ENCODE measurements at places on chromosomes 7 and 10.

DNA sequence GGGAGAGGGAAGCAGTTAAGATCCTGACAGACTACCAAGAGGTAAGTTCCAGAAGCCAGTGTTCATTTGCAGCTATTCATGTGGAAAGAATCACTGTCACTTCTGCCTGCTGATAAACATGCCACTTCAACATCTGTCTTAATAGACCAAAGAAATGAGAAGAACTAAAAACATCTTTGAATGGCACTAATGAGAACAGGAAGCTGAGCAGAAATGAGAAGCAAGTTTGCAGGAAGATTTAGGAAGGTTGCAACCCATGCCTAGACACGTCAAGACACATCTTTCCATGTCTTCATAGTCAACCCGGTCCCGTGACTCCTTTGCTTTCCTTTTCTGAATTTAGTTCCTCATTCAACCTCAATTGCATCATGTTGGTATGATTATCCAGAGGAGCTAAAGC lies 180.0 kb downstream of the PDE1C start:
- DNase-seq, result no peak

- DNase-seq, result no peak
These were observed 22.4 kb upstream of the GARS1 start for GRCh38 chr7:30572212-30572841.

GRCh38 chr7:33054261-33054964 lies 8.2 kb downstream of the NT5C3A start:
- no peak for DNase-seq

GRCh38 chr10:129419397-129419796 lies 47.6 kb upstream of the MGMT start:
- DNase-seq, result no peak

- DNase-seq, result no peak
These were observed 28.2 kb downstream of the MTERF1 start for GRCh38 chr7:91852263-91852741.

DNA sequence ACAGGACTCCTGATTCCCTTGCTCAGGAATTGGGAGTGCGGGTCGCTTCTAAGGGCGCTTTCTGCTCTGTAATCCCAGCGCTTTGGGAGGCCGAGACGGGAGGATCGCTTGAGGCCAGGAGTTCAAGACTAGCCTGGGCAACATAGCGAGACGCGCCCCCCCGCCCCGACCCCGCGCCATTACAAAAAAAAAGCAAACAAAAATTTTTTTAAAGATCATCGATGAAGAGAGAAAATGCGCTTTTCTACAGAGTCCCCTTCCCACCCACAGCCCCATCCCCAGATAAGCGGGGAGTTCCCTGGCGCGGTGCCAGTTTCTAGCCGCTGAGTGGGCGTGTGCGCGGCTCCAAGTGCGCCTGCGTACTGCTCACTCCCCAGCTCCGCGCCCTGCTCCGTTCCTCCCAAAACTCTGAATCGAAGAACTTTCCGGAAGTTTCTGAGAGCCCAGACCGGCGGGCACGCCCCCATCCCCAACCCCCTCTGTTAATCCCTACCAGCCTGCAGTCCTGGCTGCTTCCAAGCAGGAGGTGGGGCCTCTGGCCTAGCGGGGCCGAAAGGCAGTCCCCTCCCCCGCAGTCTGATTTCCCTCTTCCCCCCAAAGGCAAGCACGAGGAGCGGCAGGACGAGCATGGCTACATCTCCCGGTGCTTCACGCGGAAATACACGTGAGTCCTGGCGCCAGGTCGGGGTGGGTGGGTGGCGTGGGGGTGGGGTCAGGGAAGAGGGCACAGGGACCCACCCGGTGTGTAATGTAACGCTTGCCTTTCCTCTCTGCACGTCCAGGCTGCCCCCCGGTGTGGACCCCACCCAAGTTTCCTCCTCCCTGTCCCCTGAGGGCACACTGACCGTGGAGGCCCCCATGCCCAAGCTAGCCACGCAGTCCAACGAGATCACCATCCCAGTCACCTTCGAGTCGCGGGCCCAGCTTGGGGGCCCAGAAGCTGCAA lies 1.0 kb downstream of the HSPB1 start:
- DNase-seq, result no peak

DNA sequence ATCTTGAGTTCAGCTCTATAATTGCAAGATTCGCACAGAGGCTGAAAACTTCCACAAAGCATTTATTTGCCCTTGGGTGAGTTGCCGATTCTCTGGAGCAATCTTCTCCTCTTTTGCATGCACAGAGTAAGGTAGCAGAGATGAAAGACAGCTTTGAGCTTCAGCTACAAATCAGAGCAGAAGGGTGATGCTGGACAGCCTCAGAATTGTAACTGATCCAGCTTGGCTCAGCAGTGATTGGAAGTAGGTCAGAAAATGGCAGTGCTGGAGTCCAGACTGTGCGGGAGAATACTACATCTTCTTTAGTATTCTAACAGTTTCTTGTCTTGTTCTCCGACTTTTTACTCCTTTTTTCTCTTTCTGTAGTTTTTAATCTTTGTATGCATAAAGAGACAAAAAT lies 55.4 kb upstream of the CDC14C start:
- no peak for DNase-seq

DNA sequence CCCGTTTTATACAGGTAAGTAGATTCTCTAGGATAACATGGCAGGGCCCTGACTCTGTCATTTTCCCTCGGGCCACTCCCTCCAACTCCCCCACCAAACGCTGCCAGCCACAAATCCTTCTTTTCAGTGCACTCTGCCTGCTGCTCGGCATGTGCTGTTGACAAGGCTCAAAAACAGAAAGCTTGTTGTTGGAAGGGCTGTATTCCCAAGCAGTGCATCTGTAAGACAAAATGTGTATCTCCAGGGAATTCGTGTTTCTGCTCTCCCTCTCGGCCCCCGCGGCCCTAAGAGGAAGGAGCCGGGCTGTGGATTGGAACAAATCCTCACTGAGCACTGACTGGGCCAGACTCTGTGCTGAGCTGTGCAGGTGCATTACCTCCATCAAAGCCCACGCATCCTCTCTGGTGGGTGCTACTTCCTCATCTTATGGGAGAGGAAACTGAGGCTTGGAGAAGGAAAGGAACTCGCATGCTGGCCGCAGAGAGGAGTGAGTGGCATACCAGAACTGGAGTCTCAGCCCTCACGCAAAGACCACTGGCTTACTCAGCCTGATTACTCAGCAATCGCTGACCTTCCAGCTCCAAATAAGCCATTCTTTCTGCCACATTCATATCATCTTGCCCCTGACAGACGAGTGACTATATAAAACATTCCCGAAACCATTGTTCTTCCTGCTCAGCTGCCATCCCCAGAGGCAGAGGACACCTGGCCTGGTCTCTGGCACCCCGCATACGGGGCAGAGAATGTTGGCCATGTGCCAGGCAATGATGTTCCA lies 33.5 kb upstream of the ENO4 start:
- no peak for DNase-seq

GRCh38 chr7:153130052-153130451 lies 370.5 kb downstream of the ACTR3B start:
- DNase-seq, result no peak

DNA sequence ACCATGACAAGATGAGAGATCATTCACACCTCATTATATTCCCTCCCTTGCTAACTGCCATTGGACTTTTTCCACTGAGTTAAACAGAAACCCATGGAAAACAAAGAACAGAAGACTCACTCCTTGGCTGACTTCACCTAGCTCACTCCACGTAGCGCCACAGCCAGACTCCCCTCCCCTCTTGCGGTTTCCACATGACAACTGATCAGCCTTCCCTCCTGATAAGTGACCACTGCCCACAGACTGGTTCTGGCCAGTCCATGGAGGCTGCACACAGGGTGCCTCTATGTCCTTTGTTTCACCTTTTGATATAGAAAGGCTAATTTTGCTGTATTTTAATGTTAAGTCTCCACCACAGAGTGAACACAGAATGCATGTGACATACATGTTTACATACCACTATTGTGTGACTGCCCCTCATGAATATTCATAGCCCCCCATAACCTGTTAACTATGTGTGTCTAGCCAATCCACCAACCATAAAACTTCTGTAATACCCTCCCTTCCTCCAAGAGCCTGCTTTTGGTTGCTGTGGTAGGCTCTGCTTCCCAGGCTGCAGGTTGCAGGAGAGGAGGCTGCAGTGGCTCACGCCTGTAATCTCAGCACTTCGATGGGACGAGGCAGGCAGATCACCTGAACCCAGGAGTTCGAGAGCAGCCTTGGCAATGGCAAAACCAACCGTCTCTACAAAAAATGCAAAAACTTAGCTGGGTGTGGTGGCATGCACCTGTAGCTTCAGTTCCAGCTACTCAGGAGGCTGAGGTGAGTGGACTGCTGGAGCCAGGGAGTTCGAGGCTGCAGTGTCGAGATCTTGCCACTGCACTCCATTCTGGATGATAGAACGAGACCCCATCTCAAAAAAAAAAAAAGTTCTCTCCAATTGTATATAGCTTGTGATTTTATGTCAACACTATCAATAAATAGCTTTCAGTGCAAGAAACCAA lies 10.0 kb upstream of the IFIT5 start:
- DNase-seq, result no peak

GRCh38 chr7:130793855-130794618 lies 60.0 kb upstream of the KLF14 start:
- DNase-seq, result no peak

DNA sequence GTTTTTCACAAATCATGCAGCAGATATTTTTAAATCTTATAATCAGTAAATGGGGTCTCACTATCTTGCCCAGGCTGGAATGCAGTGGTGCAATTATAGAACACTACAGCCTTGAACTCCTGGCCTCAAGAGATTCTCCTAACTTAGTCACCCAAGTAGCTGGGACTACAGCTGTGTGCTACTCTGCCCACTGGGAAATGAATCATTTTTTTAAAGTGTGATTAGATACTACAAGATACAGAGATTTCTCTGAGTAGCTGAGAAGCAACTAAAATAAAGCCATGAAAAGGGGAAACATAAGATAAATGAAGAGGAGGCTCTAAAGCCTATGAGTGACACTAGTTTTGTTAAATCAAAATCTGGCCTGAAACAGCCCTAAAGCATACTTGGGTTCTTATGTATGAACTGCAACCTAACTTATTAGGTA lies 119.7 kb downstream of the JMJD1C start:
- no peak for DNase-seq

DNA sequence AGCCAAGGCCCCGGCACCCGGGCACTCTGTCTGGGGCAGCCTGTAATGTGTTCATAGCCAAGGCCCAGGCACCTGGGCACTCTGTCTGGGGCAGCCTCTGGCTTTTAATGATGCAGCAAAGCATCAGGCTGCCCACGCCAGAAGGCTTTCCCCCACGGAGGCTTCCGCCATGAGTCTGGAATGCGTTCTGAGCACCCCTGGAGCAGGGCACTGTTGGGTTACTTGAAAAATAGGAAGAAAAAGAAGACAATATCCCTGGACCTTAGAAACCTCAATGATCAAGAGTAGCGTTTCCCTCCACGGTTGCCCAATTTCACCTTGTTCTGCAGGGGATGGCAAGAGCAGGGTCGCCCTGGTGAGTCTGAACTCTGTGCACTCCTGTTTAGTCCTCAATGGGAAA lies 565.0 kb downstream of the PTPRN2 start:
- no peak for DNase-seq

DNA sequence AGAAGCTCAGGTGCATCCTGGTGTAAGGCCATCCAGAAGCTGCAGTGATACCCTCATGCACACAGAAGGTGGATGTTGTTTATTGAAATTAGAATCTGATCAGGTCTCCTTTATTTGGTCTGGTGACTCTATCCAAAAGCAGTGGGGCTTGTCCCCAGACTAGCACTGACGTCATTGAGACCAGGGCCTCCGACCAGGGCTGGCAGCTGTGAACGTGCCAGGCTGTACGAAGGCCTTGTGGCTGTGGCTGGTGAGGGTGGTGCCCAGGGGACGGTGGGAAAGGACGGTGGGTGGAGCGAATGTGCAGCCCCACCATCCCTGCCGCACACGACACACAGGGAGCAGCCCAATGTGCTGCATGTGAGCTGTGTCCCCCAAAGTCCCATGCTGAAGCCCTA lies 160.0 kb downstream of the ADARB2 start:
- DNase-seq, result no peak

DNA sequence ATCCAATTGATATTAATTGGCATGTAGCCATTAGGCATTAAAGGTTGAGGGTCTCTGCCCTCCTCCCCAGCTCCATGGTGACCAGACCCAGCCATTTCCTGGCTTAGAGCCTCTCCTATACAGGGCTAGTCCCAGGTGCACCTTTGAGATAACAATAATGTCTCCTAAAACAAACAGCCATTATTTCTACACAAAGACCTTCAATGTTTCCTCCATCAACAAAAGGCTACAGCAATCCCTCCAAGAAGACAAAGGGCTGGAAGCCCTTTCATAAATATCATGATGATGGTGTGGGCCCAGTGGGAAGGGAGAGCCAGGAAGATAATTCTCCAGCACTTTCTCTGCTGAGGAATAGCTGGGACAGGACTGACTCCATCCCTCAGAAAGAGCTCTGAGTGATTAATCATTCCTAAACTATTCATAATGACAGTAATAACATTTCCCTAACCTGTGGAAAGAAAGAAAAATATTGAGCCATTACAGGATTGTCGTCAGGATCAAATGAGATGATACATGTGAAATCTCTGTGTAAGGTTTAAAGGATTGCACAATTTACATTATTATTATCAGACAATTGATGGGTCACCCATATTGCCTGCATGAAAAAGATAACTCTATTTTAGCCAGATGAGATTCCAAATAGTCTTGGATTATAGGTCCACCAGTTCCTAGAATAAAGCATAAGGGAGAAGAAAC lies 10.2 kb downstream of the PKD2L1 start:
- DNase-seq, result no peak

GRCh38 chr10:114087255-114087654 lies 43.6 kb downstream of the ADRB1 start:
- DNase-seq, result no peak

GRCh38 chr7:134809616-134810015 lies 30.2 kb downstream of the CALD1 start:
- no peak for DNase-seq

DNA sequence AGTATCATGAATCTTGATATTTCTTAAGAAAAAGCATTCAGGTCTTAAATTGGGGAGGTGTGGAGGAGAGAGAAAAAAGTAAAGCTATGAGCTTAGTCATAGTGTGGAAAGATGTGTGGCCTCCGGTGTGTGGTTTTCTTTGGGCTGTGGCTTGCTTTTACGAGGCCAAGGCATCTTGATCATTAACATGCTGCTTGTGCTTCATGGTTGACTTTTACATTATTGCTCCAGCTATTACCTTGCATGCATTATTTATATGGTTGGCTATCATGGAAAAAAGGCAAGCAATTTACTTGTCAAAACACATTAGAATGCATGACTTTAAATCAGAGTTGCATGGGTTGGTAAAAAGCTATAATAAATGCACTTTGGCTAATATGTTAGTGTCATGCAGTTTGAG lies 300.7 kb upstream of the ADARB2 start:
- no peak for DNase-seq

DNA sequence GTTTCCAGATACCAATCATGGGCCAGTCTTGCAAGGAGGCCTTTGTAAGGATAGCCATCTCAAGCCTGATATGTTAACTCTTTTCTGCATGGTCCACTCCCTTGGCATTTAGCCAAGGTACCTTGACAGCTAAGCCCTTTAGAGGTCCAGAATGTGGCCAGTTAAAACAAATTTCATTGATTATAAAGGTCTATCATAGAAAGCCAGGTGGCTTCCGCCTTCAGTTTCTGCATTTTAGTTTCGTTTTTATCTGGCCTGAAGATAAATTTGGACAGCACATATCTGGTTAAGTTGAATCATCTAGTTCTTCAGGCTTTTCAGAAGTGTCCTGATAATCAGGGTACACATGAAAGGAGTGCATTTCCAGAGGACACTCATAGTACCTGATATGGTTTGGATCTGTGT lies 30.7 kb downstream of the ANKIB1 start:
- DNase-seq, result no peak

- DNase-seq, result no peak
These were observed 6.5 kb upstream of the C10orf105 start for GRCh38 chr10:71725998-71726579.

Data from esophagus squamous epithelium (tissue), 5 donors.